ENCODE measurements at places on chromosomes 6 and 20.

DNA sequence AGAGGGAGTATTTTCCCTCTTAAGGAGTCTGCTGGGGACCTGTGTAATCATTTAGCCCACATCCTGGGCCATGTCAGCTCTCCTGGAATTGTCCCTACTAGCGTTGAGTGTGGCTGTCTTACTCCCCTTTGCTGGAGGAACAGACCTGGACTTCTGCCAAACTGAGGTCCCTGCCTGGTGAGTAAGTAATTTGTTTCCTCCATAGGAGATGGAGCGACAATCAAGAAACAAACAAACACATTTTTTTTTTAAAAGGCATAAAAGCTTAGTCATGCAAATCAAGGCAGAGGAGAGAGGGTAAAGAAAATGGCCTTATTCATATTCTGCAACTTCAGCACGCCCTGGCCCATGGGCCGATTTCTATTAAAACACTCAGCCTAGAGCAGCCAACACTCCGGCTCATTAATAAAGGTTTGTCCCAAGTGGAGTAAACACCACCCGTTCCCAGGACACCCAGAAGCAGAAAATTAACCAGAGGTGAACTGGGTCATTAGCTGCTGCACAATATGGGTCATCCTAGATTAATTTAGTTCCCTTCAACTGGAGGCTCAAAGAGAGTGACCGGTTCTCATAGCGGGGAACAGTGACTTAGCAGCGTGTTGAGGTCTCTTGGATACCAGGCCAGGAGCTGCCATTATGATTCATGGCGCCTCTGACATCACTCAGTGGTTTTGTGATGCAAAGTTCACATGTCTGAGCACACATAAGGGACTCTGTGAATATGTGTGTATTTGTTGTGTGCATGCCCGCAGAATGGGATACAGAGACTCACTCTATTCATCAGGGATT is 165.0 kb upstream of the SULF2 start:
- DNase-seq: peak; percentile 80

DNA sequence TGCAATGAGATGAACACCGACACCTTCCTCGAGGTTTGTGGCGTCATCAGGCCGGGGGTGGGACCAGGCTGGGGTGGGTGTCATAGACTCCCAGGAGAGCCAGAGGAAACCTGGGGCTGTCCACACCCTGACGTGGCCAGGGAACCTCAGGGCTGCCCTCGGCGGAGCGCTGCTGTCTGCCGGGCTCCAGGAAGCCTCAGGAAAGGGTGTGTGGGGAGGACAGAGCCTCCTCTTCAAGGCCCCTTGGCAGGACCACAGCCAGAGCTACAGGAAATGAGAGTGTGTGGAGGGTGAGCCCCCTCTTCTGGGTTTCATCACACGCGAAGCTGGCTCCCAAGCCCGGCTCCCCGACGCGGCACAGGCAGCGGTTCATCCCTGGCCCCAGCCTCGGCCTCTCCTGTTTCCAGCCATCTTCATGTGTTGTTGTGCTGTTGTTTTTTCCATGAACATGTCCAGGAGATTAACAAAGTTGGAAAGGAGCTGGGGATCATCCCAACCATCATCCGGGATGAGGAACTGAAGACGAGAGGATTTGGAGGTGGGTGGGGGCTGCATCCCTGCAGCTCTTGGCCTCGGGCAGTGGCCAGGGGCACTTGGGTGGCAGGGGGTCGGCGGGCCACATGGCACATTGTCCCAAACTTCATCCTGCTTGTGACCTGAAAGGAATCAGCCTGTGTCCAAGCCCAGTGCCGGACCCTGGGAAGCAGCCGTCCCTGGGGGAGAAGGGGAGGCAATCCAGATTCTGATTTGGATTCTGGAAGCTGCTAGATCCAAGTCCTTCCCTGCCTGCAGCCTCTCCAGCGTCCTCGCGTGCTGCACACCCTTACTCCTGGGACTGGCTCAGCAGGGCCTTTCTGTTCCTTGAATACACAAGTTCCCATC is 6.4 kb downstream of the NPEPL1 start:
- no peak for DNase-seq

- DNase-seq: no peak
These were observed 41.7 kb upstream of the CHRNA4 start for GRCh38 chr20:63402860-63403220.

DNA sequence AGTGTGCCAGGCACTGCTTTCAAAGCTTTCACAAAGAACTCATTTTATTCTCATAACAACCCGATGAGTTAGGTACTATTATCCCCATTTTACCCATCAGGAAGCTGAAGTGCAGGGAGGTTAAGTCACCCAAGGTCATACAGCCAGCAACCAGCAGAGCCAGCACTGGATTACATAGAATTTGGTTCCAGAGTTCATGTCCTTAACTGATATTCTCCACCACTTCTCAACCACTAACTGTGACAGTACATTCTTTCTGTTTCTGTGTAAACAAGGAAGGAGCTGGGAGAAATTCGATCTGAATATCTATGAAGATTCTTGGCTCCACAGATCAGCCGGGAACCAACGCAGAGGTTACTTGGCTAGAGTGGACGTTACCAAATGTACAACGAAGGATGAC is 98.0 kb downstream of the KIF16B start:
- no peak for DNase-seq

DNA sequence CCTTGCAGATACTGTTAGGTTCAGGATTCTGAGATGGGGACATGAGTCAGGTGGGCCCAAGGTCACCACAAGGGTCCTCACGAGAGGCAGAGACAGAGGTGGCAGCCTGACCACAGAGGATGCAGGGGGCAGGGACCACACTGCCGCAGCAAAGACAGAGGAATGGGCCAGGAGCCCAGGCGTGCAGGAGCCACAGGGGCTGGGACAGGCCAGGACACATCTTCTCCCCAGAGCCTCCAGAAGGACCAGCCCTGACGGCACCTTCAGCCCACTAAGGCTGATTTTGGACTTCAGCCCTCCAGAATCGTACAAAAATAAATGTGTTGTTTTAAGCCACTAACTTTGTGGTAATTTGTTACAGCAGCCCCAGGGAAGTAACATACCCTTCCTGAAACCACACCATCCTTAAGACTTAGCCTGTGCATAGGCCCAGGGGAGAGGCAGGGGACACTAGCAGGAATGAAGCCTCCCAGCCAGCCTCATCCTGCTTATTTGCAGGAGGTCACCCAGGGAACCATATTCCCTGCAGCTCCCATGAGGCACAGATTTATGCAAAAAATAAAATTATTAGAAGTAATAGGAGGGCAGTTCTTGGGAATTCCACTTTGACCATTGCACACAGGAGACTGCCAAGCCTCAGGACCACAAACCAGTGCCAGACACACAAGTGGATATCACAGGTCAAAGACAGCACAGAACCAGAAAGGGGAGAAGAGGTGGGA is 119.3 kb upstream of the CST7 start:
- DNase-seq: no peak

DNA sequence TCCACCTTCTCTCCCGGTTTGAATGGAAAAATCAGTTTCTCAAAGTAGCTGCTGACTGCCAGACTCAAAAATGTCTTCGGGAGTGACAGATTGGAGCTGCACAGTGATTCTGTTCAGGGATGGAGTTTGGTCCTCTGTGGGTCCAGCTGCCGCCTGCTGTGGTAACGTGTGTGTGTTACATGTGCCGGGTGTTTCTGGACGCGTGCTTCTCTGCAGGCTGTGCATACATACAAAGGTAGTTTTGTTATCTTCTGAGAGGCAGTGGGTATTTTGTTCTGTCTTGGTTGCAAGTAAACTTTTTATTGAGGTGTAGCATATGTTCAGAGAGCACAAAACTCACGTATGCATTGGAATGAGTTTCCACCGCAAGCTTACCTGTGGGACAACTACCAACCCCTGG is 41.3 kb upstream of the NAA20 start:
- DNase-seq: no peak

GRCh38 chr6:168926306-168926705 is 327.3 kb downstream of the THBS2 start:
- DNase-seq: no peak

GRCh38 chr6:52076791-52077179 is 10.6 kb downstream of the PKHD1 start:
- DNase-seq: no peak

- DNase-seq: no peak
These were observed 167.5 kb downstream of the ZFAND3 start for GRCh38 chr6:37987018-37987417.

DNA sequence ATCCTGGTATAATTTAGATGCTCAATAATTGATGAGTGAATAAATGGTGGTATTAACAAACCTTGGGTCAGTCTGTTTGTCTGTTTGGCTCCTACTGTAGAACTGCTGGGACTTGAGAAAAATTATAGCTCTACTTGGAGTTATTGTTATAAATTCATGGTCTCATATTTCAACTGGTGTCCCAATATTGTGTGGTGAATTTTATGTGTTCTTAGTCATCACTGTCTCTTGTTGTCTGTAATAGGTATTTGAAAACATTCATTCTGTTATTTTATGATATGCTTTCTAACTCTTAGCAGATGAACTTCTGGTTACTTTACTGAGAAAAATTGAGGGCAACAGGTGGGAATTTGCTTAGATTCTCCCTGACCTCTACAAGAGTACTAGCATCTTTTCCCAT is 221.4 kb downstream of the CDKAL1 start:
- no peak for DNase-seq

DNA sequence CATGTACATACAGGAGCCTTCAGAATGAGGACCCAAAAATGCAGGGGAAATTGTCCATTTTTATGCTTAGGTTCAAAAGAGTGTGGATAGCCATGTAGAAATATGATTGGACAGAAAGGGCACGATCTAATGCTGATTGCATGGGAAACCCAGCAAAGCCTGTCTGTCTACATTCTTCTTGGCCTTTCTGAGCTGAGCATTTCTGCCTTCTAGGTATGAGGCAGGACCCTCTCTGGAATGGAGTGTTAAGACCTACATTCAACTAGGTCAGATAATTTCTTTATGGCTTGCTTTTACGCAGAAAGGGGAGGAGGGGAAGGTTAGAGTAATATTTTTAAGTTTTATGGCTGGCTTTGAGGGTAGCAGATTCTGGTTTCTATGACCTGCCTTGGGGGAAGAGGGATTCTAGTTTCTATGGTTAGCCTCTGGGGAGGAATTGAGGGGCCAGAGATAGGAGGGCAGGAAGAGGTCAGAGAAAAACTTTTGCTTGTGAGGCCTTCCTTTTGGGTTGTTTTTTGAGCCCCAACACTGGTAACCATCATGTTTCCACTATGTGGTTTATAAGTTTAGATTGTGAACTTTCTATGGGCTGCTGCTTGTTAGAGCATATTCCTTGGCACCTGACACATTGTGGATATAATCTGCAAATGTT is 63.5 kb downstream of the LYRM2 start:
- DNase-seq: peak; percentile 11

GRCh38 chr6:147000545-147001488 is 203.4 kb upstream of the STXBP5 start:
- no peak for DNase-seq

DNA sequence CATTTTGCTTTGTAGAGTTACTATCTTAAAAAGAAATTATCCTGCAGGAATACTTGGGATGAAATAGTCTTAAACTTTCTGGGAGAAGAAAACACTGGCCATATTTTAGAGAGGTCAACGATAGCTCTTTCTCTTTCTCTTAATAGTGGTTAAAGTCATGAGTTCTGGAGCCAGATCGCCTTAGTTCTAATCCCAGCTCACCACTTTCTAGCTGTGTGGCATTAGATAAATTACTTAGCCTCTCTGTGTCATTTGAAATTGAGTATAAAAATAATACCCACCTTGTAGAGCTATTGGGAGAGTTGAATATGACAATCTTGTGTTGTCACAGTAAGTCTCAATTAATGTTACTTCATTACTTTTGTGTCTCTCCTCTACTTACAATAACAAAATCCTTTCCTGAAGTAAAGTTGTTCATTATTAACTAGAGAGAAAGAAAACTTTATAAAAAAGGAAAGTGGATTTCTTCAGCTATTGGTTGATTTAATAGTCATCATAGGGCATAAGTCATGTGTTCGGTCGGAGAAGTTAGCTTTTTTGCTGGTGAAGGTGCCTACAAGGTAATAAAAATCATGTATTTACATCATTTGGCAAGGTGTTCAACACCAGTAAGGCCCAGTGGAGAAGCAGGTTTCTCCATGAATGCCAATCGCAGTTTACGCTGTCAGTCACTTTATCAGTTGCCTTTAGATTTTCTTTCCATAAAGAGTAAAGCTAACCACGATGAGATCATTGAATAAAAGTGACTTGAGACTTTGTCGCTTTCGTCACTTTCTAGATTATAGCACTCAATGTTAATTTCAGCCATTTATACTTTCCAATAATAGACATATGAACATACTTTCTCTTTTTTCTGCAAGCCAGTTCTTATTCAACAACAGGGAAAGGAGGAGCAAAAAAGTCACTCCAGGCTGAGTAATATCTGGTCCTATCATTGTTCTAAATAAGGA is 2.0 kb downstream of the NEDD9 start:
- DNase-seq: no peak
